ENCODE measurements at places on chromosomes 7 and 10.
A peak's percentile ranks its signal among the peaks of the same experiment; 100 is the strongest.

GRCh38 chr10:107859065-107859464, 694.6 kb upstream of the SORCS1 start:
- DNase-seq = no peak

DNA sequence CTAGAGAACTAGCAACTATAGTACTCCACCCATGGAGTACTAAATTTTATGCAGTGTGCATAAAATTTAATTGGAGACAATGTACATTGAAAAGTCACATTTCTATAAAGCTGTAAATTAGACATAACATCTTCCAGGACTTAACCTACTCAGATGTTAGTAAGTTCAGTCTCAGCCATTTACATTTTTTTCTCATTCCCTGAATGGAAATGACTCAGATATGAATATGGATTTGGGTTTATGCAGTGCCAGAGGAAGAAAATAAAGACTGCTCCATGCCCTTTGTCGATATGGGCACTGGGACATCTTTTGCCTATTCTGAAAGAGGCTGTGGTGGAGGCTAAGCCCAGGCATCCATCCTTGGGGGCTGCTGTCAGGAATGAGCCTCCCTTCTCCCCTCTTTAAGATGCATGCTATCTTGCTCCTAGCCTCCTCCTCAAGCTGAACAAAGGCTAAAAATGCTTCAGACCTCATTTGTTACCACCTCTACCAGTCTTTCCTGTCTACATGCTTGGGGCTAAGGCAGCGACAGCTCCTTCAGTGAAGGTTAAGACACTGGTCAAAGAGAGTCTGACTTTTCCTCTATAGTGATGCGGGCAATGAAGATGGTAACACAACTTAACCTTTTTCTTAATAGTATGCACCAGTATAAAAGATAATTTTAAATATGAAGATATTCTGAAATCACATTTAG, 486.8 kb upstream of the ANKRD30A start:
- DNase-seq = no peak

DNA sequence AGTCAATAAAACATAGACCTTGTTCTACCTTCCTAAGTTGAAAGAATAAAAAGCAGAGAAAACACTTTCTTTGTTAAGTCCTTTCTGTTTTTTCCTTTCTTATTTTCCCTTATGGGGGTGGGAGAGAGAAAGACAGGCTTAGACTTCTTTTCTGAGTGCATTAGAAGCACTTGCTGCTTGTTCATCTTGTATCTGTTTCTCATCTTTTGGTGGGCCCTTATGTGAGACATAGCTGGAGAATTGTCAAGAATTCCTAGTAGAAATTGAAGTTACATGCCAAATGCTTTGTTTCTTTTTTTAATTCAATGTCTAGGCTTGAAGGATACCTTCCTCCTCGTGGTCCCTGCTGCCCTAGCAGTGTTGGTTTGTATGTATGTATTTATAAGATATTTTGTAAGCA, 6.7 kb downstream of the EIF4EBP2 start:
- no peak for DNase-seq

GRCh38 chr10:102038410-102038809, 17.6 kb downstream of the ARMH3 start:
- DNase-seq = no peak

DNA sequence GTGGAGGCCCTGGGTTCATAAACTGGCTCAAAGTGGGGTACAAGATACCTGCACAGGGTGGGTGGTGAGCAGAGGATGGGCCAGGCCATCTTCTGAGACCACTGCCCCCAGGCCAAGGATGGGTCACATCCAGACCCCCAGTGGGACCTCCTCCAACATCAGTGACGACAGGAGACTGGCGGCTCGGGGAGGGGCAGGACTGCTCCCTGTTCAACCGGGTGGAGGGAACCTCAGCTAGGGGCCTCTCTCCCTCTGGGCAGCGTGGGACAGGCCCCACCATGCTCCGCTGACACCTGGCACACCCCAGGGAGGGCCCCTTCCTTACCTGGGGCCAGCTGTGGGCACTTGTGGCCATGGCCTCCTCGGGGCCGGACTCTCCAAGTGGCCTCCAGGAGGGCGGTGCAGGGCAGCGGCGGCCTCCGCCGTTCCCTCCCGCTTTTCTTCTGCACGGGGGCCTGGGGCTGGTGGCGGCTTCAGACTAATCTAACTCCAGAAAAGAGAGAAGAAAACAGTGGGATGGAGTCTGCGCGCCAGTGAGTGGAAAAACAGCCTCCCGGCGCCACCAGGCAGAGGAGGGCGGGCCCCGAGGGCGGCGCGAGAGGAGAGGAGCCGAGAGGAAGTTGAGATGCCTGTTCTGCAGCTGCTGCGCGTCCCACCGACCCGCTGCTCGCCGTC, at the start of gene CALHM2:
CALHM2 (minus strand) TSS at position 540 of the 675 bp plus-strand sequence. CDS start 2,429 bp downstream, outside the sequence.
- DNase-seq = peak; percentile 17

- DNase-seq = no peak
These were observed 761 bp upstream of the DOCK1 start for GRCh38 chr10:126904516-126904817.

DNA sequence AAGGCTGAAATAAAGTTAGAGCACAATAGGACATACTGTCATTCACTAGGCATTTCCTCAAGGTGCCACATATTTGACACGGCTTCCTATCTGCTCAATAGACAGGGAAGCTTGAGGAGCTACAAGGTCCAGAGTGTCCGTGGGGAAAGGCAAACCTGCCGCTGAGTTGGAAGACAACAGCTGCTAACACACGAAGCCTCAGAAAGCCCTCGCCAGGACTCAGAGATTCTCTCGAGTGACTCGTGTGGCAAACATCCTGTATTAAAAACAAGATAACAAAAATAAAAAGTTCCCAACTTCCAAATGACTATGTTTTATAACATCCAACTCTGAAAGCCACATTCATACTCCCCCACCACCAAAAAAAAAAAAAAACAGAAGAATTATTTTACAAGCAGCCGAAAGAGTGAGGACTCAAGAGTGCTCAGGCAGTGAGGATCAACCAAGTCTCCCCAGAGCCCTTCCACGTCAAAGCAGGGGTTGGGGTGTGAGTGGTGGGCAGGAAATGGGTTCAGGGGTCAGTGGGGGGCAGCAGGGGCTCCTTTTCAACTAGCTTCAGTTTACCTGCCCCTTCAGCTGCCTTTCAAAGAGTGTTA, 67.6 kb downstream of the STK17A start:
- no peak for DNase-seq

DNA sequence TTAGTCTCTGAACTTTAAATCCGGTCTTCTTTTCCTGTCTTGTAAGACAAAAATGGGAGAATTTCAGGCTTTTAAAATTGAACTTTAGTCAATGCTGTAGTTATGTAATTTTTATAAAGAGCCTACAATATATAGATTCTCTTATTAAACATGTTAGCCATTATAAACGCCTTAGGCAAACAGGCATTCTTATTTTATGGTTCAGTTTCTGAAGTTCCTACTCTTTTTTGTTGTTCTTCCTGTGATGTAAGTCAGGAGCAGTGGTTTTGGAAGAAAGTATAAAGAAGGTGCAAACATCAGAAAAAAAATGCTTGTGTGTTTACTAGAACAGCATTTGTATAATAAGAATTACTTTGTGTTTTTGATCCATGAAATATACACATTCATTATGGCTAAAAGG, 41.6 kb downstream of the BICC1 start:
- no peak for DNase-seq

DNA sequence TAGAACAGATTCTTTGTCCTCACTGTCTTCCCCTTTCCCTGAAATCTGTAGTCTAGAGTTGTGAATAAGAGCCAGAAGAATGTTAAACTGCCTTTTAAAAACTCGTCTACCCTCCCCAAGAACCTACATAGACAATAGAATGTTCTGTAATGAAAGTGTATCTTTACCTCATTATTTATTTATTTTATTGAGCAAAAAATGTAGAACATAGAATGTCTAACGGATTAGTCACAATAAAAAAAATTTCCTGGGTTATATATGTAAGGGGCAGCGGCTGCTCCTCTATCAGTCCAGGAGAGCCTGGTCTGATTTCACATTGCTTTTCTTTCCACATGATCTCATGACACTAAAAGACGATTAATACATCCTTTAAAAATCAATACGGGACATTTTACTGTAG, 135.7 kb downstream of the SDK1 start:
- no peak for DNase-seq

DNA sequence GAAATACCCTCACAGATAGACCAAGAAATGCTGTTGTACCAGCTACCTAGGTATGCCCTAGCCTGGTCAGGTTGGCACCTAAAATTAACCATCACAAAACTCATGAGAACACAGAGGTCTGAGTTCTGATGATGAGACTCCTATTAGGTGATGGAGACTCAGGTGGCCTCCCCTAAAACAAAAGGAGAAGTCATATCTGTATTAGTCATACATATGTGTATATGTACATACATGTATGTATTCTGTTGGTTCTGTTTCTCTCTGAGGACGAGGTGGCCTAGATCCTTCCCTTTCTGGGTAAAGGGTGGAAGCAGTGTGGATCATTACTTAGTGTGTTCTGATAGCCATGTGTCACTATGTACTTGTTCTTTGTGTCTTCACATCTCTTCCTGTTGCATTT, 207.2 kb upstream of the PRSS1 start:
- no peak for DNase-seq

DNA sequence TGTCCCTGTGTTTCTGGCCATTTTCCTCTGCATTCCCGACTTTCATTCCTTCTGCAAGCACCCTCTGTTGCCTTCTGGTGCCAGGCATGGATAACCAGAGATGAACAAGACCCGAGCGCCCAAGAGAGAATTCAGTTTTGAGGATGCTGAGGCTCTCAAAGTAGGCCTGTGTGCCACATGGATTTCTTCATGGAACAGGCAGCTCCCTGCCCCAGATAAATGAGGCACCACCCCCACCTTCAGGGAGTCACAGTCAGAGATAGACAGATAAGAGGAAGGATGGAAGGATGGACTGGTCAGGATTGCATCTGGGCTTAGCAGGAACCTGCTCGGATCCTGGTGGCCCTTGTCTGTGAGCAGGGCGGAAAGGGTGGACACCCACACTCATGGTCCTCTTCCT, 49.4 kb downstream of the ADCYAP1R1 start:
- no peak for DNase-seq

DNA sequence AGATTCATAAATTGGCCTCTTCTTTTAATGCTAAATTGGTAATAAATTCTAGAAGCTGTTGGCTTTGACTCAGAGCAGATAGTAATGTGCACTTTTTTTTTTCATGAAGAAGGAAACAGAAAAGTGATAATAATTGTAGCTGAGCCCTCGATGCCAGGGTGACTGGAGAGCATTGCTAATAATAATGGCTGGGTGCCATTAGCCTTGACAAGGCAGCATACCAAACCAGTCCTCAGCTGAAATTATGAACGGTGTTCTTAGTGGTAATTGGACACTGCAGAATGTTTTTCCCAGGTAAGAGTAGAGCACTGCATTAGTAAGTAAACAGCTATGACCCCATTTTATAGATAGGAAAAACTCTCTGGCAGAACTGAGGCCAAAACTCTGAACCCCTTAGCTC, 18.9 kb downstream of the PLEKHA8 start:
- no peak for DNase-seq

DNA sequence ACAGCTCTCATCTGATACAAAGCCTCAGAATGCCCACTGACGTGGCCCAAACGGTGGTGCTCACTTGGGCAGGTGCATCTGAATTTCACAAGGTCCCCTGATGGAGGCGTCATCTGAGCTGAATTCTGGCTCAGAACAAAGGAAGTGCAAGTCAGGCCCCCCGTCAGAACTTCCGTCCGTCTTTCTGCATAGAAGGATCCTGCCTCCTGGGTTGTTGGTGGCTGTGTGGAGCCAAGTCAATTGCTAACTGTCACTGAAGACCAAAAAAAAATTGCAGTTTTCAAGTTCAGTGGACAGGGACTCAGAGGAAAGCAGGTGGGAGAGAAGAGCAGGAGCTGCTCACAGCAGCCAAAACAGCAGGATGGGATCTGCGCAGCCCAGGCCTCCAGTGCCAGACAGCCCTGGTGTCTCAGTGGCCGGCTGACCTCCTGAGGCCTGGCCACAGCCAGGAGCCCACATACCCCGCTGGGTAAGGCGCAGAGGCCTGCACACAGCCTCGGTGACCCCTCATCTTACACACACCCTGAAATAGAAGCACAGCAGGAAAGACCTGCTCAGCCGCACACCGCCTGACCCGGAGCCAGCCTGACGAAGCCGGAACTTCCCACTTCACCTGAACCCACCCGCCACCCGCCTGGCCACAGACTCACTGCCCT, 49.4 kb downstream of the PYROXD2 start:
- no peak for DNase-seq

DNA sequence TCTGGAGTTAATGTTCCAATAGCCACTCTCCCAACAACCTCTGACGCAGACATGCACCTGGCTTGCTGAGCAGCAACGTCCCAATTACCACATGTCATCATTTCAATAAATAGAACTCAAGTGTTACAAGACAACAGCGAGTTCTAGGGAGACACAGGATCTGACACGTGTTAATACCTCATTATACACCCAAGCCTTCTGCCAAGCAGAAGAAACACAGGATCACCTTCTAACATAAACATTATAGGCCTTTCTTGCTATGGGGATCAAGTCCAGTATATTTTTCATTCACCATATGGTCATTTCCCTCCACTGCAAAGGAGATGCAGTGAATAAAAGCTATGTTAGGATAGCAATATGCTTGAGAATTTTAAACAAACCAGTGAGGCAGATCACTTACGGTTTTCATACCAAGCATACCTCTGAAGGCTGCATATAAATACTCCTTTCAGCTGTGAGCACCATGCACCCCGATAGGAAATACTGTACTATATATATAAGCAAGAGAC, 74.2 kb downstream of the JAZF1 start:
- DNase-seq = peak; percentile 92

DNA sequence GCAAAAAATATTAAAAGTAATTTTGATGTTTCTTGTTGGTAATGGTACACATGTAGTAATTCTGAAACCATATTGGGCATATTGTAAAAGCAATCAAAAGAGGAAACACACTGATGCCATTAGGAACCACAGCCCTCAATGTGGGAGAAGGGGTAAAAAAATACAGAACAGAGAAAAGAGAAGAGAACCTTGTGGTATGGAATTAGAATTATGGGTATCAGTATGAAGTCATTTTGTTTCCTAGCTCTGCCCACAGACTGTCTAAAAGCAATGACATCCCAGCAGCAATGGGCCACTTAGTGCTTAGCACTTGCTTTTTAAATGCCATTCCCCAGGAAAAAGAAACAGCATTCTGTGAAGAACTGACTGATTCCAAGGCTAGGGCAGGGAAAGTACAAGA, 61.5 kb downstream of the CPVL start:
- DNase-seq = no peak

DNA sequence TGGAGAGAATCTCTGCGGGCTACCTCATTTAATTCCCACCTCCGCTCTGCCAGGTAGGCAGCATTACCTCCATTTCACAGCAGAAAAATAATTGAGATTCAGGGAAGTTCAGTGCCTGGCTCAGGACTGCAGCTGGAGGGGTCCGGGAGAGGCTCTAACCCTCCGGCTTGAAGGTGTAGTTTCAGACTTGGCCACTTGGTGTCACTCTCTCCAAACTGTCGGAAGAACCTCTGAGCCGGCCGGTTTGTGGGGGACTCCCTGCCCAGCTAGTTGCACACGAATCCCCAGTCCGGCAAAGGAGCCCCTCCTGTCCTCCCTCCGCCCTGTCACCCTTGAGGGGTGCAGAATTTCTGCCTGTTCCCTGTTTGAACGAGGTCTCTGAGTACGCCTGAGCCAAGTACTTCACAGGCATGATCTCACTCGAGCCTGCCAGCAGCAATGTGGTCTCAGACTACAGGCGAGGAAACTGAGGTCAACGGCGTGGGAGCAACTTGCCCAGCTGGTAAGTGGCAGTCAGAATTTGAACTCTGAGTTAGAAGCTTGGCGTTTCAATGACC, 144.7 kb upstream of the ZNF716 start:
- DNase-seq = no peak

- no peak for DNase-seq
These were observed 4.8 kb upstream of the VCL start for GRCh38 chr10:73992899-73993788.

- DNase-seq = no peak
These were observed 119.7 kb upstream of the PPP2R2D start for GRCh38 chr10:131781076-131781475.

Measured in NCI-H1105 (cell line).